ENCODE measurements at places on chromosomes 3 and 15. TPM values are rescaled to one million over a fixed set of nuclear protein-coding genes. Genes with fewer than 3 reads are reported as not detected.

HTD2 gene
- total RNA-seq = 5.4 TPM

FNDC3B gene
- total RNA-seq = 106 TPM

SLC2A2 gene
- not detected for total RNA-seq

DAZL gene
- not detected for total RNA-seq

CHRNB4 gene
- total RNA-seq = not detected

PAQR9 gene
- total RNA-seq = not detected

GP9 gene
- not detected for total RNA-seq

ADAMTSL3 gene
- total RNA-seq = not detected

ACP3 gene
- total RNA-seq = not detected

ASB14 gene
- total RNA-seq = not detected

ADPRH gene
- 8.3 TPM for total RNA-seq

RTP3 gene
- 0.07 TPM for total RNA-seq

REC114 gene
- not detected for total RNA-seq

SMAD6 gene
- 14.9 TPM for total RNA-seq

Measured in pulmonary artery endothelial cell (primary cell).